ENCODE measurements at places on chromosomes 7 and 10. TPM values are rescaled to one million over a fixed set of nuclear protein-coding genes. Genes with fewer than 3 reads are reported as not detected.
A peak's percentile ranks its signal among the peaks of the same experiment; 100 is the strongest.

- no peak for DNase-seq
Measured at GRCh38 chr7:48274662-48275061, 103.4 kb downstream of the ABCA13 start.

The TMEM26 gene
- total RNA-seq: not detected

The CC2D2B gene
- total RNA-seq: not detected

GRCh38 chr7:35593899-35594298, 101.0 kb downstream of the HERPUD2 start:
- DNase-seq: no peak

DNA sequence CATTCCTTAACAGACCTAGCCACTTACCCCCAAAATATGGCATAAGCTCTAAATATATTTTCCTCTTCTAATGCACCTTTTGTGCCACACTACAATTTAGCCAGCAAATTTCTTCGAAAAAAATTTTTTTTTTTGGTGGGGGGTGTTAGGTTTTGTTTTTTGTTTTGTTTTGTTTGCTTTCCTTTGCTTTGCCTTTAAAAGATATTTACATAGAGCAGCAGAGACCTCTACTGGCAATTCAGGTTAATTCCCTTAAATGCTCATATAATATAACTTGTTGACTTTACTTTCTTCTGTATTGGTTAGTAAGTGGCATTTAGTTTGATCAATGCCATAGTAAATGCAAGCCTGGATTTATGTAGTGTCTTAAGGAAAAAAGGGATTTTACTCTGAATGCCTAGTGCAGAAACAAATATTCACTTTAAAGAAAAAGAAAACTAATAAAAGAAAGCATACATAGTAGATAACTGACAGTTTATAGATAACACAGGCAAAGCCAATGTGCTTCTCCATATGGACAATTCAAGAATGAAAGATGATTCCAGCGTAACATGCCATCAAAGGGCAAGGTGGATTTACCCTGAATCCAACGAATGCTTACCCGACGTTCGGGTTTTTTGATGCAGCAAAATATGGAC, 1250.6 kb downstream of the GATA3 start:
- peak; percentile 21 for DNase-seq

DNA sequence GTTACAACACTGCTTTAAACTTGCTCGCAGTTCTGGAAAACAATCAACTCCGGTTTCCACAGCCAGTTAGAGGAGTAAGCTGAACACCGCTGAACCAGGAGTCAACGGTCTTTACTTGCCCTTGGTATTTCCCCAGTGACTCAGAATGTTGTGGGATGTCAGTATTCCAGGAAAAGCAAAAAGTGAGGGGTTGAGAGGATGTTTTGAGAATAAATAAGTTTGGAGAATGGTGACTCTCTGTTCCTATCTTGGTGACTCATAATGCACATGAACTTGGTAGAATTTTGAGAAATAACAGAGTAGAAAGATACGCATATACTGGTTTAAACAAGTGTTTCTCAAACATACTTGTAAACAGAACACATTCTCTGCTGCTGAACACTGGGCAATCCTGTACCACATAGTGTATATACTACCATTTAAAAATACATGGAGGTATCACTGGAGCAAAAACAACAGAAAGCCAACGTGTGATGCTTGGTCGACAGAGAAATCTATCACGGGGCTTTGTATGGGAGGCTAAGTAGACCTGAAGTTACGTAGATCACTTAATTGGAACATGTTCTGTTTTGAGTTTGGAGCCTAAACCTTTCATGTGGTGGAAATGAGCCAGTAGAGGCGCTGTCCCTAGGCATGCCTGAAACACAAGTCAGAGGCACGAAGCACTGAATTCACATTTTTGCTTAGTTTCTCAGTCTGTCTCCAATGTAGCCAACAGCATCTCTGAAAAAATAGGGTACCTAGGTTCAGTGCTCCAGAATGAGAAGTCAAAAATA, 534.3 kb downstream of the PARD3 start:
- DNase-seq: no peak

The ARMC10 gene
- 28.4 TPM for total RNA-seq

The NANOS1 gene
- 0.49 TPM for total RNA-seq

DNA sequence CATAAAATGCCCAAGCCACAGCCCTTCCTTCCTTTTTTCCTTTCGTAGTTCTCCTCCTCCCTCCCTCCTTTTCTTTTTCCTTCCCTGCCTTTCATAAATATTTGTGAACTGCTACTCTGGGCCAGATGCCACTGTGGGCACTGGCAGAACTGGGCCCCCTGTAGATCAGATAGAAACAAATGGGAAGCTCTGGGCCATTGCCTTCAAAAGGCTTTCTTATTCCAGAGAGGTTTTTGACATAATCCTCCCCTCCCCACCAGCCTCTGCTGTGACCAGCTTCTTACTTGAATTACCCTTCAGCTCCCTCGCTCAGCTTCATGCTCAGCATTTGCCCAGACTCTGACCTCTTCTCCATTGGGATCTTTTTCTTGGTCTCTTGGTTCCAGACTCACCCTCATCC, 886.8 kb downstream of the LRMDA start:
- no peak for DNase-seq

DNA sequence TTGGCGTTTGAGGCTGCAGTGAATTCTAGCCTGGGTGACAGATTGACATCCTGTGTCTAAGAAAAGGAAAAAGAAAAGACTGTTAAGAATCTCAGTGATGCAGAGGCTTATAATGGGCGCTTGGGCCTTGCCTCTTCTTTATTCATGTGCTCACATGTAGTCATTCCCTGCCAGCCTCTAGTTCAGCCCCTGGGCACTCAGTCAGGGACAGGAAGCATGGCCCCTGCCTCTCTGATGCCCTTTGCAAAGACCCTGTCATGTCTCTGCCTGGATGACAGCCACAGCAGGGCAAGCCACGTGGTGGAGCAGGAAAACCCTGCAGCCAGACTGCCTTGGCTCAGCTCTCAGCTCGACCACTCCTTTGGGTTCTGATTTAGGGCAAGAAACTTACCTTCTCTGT, 368.9 kb downstream of the RPS24 start:
- DNase-seq: no peak

GRCh38 chr7:139767561-139767982, 10.2 kb downstream of the HIPK2 start:
- DNase-seq: peak; percentile 57

DNA sequence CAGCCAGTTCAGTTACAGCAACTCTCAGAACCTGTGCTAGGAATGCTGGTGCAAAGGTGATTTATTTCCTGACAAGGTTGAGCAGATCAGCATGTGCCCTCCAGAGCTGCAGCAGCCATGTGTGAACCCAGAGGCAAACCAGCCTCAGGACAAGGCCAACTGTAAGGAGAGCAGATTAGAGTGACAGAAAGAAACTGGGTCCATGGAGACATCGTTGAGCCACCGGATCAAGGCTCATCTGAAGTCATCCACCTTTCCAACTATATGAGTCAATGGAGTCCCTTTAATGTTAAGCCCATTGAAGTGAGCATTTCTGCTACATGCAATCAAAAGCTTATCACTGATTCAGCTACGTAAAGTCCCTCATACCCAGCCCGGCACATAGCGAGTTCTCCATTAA, 26.4 kb downstream of the KCNMA1 start:
- DNase-seq: no peak

- no peak for DNase-seq
Measured at GRCh38 chr10:8919280-8919679, 864.8 kb downstream of the GATA3 start.

The TMEM225B gene
- 1.1 TPM for total RNA-seq

DNA sequence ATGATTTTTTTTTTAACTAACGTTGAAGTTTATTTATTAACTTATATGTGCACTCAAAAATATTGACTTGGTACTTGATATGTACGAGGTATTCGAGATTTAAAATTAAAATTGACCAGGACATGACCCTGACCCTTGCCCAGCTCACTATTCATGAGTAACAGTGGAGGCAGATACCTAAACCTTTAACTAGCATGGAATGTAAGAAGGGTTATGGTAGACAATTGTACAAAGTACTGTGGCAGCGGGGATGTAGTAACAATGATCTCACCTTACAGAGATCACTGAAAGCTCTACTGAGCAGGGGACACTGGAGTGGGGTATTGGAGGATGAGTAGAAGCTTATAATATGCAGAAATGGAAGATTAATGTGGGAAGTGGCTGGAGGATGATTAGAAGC, 60.8 kb downstream of the ADRA2A start:
- no peak for DNase-seq

DNA sequence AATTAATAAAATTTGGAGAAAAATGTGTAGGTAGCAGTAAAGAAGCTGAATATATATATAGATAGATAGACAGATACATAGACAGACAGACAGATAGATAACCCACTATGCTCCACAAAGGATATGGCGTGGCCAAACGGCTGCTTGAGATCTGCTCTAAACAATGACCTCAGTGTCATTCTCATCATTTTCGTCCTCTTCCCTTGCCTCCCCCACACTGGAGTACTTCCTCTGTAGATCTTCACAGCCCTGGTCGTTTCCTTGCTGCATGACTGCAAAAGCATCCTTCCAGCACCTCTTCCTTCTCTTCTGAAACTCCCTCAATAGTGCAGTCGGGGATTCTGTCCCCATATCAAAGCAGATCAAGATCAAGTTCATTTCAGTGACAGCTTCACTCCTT, 35.6 kb upstream of the ATP6V0A4 start:
- no peak for DNase-seq

The GRID2IP gene
- 0.81 TPM for total RNA-seq

DNA sequence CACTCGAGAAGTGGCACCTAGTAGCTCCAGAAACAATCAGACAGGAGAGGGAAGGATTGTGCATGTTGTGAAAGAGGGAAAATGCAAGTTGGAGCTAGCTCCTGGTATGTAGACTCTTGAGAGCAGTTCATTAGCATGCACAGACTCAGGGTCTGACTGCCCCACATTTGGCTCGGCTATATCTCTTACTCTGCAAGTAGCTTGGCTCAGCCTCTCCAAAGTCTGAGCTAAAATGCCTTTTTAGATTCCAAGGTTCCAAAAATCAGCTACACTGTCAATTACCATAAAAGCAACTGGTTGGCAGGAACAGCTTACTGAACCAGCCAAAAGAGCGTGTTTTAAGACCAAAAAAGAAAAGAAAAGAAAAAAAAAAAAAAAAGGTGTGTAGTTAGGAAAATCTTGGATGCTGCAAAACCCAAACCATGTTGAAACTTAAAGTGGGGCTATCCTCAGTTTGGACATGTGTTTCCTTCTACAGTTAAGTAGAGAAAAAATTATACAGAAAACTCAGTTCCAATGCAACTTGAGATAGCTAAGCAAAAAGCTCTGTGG, 65.5 kb downstream of the MKX start:
- DNase-seq: no peak

GRCh38 chr7:18520450-18521235, 25.1 kb downstream of the HDAC9 start:
- DNase-seq: no peak

The NAT16 gene
- not detected for total RNA-seq

The ZNF33B gene
- 76.4 TPM for total RNA-seq

- DNase-seq: no peak
Measured at GRCh38 chr10:101875068-101875688, 31.6 kb upstream of the KCNIP2 start.

GRCh38 chr7:43248961-43249822, 136.7 kb downstream of the HECW1 start:
- DNase-seq: no peak

GRCh38 chr10:62063795-62064472, 162.4 kb downstream of the ARID5B start:
- DNase-seq: no peak

The PDZD7 gene
- 1.8 TPM for total RNA-seq

The ZFYVE27 gene
- 59.5 TPM for total RNA-seq

DNA sequence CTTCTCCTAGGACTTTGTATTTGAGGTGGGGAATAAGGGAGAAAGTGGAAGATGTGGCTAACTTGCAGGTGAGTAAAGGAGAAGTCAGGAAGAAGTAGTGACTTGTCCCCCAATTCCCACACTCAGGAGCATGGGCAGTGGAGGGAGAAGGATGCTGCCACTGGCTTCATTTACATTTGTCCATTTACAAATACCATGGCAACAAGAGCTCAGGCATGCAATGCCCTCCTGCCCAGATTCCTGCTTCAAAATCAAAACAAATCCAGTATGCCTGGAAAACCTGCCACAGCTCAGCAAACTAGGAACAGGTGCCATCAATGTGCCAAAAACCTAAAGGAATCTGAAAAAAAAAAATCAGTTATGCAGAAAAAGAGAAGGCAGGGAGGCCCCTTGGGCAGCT, 139.9 kb downstream of the KCNMA1 start:
- no peak for DNase-seq

The MRLN gene
- not detected for total RNA-seq

- no peak for DNase-seq
Measured at GRCh38 chr7:2637505-2638223, 5.9 kb downstream of the TTYH3 start.

DNA sequence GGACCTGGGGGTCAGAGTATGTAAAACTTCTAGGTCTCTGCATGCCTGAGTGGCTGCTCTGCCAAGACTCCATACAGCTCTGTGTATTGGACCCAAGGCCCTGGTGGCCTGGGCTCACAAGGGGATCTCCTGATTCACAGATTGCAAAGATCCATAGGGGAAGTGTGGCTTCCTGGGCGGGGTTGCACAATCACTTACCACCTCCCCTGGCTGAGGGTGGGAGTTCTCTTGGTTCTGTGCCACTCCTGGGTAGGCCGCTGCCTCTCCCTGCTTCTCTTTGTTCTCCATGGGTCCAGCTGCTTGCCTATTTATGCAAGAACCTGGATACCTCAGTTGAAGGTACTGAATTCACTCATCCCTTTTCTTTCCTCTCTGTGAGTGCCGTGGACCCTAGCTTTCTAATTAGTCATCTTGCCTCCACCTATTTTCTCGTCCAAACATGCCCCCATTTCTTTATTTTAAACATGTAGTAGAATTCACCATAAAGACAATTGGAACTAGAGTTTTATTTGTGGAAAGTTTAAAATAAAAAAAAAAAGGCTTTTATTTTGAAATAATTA, 18.5 kb upstream of the AGR3 start:
- no peak for DNase-seq

- no peak for DNase-seq
Measured at GRCh38 chr7:155336812-155337602, 39.3 kb downstream of the INSIG1 start.

GRCh38 chr7:148915211-148915610, 31.1 kb upstream of the EZH2 start:
- no peak for DNase-seq

DNA sequence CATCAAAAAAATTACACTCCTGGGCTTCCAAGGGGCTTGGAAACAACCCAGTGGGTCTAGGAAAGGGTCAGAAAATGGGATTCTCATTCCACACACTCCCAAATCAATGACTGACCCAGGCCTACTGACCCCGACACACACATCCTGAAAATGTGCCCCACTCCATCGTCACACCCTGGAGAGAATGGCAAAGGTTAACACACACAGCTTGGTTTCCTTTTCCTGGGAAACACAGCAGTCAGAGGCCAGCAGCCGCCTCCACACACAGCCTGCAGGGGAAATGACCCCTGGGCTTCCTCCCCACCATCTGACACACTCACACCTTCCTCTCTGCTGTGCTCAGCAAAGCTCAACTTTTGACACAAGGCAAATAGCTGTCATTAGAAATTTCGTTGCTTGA, 42.9 kb downstream of the SH3PXD2A start:
- DNase-seq: no peak

The STK32C gene
- 14.7 TPM for total RNA-seq

All from CD4-positive, alpha-beta memory T cell (primary cell).